ENCODE measurements at places on chromosomes 6 and 20.

- no peak for DNase-seq
These were observed 9.8 kb upstream of the PNISR start for GRCh38 chr6:99434702-99435530.

DNA sequence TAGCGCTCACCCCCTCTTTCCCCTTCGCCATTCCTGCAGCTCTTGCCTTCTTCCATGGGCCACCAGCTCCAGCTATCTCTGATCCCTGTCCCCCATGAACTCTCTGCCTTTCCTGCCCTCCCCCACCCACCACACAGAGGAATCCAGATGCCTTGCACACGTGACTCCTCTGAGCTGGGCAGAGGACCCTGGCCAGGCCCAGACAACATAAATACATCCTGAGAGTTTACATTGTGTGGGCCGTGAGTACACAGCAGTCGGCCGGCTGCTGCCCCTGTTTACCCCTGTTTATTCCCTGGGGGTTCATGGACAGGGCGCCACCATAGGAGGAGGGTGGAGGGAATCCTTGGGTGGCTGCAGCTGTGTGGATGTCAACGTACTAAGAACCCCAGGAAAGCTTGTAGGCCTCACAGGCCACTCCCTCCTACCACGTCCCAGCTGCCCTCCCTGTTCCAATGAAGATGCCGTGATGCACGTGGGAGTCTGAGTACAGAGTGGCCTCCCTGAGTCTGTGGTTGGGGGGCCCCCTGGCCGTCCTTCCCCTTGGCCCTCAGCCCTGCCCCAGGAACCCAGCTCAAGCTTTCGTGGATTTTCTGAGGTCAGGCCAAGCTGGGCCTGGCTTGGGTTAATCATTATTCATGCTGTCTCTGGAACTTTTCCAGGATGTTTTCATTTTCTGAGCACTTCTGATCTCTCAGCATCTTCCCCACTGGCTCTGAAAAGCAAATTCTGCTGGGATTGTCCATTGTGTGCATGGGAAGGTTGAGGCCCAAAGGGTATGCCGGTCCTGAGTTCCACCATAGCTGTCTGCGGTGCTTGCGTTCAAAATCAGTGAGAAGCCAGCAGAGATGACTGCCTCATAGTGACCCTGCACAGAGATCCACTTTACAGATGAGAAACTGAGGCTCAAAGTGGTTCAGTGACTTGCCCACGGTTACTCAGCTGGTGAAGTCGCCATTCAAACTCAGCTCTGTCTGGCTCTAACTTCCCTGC lies 136.3 kb downstream of the MRPL14 start:
- DNase-seq, result no peak

DNA sequence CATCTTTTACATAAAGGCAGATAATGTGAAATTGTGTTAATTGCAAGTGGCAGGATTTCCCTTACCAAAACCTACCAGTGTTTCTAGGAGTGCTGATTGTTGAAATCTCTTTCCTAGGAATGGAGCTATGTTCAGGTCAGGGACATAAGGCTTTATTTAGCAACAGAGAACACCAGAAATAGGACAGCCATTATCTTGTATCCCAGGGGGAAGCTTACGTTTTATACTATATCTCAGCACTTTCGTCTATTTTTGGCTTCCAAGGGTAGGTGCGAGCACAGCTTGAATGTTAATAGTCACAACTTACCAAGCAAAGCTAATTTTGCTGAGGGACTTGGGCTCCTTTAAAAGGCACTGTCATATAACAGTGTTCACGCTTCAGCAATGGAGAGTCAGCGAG lies 94.0 kb downstream of the SYCP2 start:
- DNase-seq, result no peak

DNA sequence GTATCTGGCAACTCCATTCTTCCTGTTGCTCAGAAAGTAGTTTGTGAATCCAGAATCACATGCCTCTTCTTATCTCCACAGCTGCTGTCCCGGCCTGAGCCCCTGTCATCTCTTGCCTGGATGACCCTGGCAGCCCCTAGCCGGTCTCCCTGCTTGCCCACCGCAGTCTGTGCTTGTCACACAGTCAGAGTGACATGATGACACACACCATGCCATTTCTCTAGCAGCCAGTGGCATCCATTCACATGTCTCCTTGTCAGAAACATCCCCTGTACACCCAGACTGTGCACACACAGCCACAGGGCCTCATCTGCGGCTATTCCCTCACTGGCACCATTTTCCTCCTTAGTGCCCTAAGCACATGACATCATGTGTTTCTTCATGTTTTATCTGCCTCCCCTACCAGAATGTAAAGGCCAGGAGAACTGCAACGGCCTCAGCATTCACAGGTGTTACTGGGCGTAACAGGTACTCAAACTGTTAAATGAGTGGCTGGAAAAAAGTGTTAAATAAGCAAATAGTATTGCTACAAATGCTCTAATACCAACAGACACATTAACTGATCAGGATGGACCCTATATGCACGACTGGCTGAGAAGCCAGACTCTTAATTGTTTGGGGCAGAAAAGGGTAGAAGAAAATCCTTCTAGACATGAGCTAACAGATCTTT lies 9.6 kb downstream of the ABHD12 start:
- DNase-seq, result no peak

DNA sequence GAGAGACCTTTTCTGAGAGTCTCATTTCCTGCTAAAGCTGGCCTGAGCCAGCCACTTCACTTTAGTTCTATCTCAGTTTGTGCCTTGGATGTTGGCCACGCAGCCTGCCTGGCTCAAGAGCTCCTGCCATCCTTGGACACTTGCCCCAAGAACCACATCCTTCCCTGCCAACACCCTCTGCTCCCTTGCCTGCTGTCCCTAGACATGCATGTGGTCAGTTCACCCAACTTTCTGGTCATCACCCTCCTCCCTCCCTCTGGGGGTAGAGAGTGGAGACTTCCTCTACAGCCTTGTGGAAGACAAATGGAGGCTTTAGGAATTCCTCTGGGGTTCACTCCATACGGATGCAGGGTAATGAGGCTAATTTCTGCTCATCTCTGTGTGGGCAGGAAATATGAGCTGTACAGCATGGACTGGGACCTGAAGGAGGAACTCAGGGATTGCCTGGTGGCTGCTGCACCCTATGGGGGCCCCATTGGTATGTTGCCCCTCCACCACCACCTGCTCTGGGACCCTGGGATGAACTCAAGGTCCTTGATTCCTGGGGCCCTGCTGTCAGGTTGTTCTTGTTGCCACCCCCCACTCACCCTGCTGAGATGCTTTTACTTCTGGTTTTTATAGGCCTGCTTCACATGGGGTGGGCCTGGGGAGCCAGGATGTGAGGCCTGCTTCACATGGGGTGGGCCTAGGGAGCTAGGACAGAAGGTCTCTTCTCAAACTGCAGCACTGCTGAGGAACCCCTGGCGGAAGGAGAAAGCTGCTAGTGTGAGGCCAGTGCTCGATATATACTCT lies 13.8 kb upstream of the PTPRA start:
- no peak for DNase-seq

DNA sequence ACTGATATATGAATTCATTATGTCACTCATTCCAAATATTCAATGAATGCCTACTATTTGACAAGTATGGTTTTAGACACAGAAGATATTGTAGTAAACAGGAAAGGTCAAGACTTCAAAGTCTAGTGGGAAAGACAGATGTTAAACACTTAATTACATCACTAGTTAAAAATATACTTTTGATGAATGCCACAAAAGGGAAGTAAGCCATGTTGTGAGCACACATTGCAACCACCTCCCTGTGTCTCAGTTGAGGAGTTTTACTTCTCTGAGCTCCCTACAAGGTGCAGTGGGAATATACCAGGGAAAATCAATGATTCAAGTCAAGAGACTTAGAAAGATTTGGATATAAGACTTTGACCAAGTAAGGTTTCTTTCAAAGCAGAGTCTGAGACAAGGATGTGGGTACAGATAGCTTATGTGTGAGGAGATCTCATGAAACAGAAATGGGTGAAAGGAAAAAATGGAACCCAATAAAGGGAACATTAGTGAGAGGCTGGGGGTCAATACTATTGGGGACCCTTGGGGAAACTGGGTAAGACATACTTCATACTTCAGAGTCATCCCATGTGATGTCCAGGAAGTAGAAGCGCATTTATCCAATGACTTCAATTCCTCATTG lies 503.7 kb downstream of the KIF16B start:
- DNase-seq, result no peak

GRCh38 chr6:90217506-90218127 lies 79.0 kb downstream of the BACH2 start:
- DNase-seq, result no peak

DNA sequence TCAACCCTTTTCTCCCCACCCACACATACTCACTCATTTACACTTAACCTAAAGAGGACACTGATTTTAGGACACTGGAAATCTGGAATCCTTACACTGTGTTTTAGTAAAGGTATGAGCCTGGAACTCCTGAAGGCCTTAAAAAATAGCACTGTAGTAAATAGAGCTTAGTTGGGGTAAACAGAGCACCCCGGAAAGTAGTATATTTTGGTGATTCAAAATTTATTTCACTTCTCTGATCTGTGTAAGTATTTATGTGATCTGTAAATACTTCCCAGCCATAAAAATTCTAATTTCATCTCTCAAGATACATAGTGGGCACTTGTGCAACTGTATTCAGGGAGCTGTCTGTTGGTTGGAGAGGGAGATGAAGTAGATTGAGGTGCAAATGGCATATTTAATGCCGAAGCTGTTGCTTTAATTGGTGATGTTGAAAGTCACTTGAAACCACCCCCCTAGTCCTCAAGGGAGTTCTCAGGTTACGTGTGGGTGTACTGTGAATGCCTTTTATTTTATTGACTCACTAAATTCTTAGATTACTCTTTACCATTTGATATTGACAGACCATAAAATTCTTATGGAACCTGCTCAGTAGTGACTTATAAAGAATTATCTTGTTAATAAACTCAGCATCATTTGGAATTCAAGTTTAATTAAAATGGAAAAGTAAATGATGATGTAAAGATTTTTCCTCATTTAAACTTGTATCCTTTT lies 154.9 kb downstream of the SOX4 start:
- no peak for DNase-seq

- no peak for DNase-seq
These were observed 4.7 kb downstream of the DXO start for GRCh38 chr6:31966997-31967925.

GRCh38 chr6:168244961-168245551 lies 74.5 kb downstream of the DACT2 start:
- no peak for DNase-seq

GRCh38 chr20:48904566-48905296 lies 16.8 kb upstream of the ARFGEF2 start:
- DNase-seq, result peak; percentile 64

DNA sequence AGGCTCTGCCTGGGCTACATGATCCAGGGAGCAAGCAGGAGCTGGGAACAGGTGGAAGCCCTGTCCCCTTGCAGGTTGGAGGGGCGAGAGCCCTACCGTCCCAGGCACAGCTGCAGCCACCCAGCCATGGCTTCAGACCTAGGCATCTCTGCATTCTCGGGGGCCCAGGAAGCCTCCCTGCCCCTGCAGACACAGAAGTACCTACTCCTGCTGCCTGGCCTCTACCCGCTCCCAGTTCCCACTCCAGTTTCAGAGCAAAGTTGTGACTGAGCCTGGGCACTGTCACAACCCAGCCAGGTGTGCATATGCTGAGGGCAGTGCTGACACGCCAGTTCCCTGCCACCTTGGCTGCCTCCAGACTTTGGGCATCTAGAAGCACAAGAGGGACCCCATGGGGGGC lies 645.9 kb downstream of the HTR1B start:
- DNase-seq, result no peak

- no peak for DNase-seq
These were observed 24.1 kb downstream of the DEK start for GRCh38 chr6:18240230-18240629.

DNA sequence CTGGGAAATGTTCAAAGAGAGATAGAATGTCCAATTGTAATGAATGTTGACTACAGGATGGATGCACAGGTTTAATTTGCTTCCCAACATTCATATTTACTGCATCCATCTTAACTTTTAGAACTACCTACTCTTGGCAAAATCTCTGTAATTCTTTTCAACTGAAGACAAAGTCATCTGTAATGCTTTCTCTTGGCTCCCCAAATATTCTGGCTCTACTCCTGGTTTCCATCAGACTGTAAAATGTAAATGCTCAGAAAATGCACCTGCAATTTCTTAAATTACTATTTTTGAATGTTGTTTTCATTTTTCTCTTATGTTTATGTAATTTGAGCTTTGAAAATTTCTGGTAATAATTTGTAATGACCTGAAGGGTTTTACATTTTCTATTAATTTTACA lies 480.8 kb upstream of the IMPG1 start:
- DNase-seq, result no peak

- DNase-seq, result no peak
These were observed 22.4 kb downstream of the TMC2 start for GRCh38 chr20:2558581-2559278.

GRCh38 chr20:62536871-62537401 lies 61.1 kb upstream of the GATA5 start:
- DNase-seq, result no peak

- DNase-seq, result no peak
These were observed 60.6 kb downstream of the GPX5 start for GRCh38 chr6:28586324-28586723.

GRCh38 chr6:36375644-36376155 lies 11.8 kb downstream of the ETV7 start:
- DNase-seq, result no peak

Data from putamen (tissue), 1 donor.